ENCODE measurements at places on chromosomes 12 and 14.

DNA sequence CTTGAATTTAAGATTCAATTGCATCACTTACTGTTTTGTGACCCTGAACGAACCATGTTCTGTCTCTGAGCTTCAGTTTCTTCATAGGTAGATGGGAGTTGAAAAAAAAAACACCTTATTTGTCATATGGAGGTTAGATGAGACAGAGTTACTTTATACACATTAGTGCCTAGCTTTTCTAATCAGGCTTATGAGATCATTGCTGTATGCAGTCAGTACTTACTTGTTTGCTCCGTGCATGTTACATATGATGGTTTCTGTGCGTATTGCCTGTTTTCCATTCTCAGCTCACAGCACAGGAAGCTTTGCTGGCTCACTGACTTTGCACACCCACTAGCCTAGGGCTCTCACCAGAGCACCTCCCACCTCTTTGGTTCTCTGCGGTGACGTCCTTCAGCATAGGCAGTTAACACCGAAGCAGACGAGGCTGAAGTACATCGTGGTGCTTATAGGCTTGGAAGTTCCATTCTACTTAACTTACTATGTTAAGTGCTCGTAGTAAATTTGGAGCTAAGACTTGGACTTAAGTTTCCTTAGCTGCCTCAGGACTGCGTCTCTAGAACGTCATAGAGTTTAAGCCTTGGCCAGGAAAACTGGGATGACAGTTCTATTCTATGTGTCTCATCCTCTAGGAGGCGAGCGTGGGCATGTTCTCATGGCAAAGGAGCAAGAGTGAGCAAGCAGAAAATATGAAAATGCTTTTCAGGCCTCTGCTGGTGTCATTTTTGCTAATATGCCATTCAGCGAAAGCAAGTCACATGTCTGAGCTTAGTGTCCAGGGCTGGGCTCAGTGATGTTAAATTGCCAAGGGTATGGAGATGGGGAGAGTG lies 57.3 kb downstream of the NRXN3 start:
- no peak for DNase-seq

DNA sequence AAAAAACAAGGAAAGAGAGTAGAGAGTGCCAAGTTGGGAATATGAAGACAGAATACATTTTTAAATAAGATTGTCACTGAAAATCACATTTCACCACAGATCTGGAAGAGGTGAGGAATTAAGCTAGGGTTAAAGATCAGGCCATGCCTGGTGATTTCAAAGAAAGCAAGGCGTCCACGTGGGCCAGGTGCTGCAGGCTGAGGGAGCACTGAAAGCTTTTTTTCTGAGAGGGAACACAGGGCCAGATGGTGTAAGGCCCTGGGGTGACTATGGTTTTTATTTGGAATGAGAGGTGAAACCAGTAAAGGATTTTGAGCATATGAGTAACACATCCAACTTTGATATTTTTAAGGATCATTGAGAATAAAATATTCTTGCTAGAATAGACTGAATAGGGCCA lies 20.9 kb downstream of the SYT1 start:
- DNase-seq: no peak

- DNase-seq: no peak
Measured at GRCh38 chr12:123089631-123090353, 61.1 kb downstream of the PITPNM2 start.

DNA sequence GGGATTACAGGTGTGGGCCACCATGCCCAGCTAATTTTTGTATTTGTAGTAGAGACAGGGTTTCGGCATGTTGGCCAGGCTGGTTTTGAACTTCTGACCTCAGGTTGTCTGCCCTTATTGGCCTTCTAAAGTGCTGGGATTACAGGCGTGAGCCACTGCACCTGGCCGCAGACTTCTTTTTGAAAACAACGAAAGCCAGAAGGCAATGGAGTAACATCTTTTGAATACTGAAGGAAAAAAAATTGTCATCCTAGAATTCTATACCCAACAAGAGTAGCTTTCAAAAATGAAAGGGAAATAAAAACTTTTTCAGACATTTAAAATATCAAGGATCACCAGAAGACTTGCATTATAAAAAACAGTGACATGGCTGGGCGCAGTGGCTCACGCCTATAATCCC lies 38.7 kb upstream of the CTDSP2 start:
- no peak for DNase-seq

DNA sequence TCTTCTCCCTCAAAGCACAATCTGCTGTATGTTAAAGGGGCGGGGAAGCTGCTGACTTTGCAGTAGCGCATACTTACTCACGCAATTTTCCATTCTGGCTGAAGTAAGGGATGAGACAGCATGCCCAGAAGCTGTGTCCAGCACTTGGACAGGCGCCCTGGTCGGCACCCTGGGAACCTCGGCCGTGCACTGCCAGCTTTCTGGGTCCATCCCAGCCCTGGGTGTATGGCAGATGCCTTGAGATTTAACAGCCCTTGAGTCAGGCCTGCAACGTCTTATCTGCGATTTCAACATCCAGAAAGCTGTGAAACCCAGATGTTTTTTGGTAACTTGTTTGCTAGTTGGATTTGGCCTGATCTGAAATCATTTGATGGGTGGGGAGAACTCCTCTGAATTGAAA lies 16.1 kb downstream of the EML1 start:
- no peak for DNase-seq

GRCh38 chr14:69873877-69874780 lies 5.1 kb upstream of the SMOC1 start:
- no peak for DNase-seq

DNA sequence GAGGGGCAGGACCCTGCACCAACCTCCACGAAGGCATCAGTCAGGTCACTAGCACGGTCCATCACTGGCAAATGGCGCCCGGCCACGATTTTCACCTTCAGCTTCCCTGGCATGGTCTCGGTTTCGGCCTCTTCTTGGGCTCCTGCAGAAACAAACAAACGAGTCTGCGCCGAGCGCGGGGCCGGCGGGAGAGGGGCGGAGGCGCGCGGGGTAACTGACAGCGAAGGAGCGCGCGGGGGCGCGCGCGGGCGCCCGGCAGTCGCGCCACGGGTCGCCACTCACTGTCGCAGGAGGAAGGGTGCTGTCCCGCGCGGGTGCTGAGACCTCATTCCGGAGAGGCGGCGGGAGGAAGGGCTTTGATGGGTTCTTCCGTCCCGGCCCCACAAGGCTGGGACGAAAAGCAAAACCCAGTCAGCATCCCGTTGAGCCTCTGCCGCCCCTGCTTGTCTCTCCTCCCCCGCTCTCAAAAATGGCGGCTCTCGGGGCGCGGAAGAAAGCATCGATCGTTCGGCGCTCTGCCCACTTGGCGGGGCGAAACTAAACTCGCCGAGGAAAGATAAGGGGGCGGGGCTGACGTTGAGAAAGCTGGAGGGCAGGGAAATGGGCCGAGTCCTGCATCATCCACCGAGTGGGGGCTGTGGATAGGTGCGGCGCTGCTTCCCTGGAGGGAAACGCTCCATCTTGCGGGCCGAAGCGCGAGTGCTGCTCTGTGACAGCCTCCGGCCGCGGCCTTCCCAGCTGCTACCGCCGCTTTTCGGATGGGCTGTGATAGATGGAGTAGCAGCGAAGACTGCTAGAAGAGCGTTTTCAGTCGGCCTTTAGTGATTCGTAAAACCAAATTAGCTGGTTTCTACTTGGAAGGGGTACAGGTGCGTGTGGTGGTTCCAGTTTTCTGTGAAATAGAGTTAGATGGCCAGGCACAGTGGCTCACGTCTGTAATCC lies at the start of gene C2CD5:
TSS of gene C2CD5 (minus strand) at position 505 of the 942 bp plus-strand sequence. CDS start at position 113, 392 bp downstream.
- peak; percentile 94 for DNase-seq

- no peak for DNase-seq
Measured at GRCh38 chr12:31325524-31325875, 450 bp downstream of the SINHCAF start.

DNA sequence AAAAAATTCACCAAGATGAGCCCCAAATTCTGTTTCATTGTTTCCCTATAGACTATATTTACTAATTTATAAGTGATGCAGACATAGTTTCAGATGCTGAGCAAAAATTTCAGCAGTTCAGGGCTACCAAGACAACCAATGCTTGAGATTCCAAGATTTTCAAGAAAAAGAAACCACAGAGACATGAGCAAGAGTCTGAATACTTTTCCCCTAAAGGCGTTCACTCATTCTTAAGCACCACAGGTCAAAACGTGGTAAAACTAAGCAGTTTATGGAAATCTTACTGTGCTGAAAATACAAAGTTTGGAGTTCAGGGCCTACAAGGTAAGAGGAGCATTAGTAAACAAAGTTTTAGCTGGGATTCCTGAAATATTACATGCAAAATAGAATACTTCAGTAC lies 221.2 kb downstream of the KCNH5 start:
- DNase-seq: no peak

DNA sequence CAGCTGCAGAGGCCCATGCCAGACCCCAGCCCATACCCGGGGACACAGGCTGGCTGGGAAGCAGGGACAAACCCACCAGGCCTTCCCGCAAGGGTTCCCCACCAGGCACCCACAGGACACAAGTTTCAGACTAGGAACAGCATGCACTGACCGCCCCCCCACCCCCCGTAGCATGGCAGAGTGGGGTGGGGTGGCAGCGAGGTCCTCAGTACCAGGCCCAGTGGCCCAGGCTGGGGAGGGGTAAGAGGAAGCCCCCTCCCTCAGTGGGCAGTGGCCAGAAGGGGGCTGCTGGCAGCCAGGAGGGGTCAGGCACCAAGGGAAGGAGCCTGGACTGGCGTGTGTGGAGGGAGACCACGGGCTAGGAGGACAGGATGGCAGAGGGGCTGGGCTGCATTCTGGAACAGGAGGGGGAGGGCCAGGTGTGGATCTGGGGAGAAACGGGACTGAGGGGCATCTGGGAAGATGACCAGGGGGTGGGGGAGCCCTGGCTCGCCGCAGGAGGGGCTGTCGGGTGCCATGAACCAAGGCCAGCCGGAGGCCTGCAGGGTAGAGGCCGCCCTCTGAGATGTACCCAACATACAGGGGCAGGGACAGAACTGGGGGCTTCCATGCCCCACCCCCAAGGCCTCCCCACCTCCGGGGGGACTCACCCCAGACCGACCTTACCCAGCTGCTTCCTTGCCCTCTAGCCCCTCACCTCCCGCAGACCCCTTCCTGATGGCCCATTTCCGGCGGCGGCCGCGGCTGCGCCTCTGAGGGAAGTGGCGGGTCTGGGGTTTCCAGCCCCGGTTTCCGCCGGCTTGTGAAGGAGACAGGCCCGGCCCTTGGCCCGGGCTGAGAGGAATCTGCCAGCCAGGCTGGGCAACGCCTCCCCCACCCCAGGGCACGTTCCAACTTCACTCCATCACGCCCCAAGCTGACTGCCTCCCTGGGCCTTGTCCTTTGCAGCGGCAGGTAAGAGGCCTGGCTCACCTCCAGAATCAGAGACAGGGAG lies 5.6 kb upstream of the JAG2 start:
- DNase-seq: peak; percentile 63

DNA sequence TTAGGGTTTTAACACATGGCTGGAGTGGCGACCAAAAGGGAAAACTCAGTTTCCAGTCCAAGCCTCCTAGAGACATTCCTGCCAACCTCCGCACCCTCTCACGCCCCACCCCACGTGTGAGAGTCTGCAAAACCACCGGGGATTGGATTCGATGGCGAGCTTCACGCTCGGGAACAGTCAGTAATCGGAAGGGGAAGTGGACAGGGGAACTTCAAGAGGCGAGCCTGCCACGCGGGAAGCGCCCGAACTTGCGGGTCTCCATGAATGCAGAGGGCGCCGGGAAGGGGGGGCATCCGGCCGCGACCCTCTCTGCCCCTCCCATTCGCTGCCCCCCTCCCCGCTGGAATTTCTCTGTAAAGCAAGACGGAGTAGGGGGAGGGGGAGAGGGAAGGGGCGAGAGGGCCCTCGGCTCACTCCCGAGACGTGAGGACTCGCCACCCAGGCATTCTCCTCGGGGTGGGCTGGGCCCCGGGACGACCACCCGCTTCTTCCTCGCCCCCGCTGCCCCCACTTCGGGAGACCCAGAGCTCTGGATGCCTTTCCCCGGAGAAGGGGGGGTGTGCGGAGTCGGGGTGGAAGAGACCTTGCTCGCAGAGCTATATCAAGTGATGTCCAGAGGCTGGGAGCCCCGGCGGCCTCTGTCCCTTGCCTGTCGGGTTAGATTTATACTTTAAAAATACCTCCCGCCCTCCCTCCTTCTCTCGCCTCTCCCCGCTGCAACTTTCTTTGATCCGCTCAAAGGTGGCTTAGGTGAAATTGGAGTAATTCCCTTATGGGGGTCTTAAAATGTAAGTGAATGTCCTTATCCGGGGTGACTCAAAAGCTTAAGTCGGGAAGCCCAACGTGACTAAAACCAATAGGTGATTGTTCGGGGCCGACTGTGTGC lies 2.5 kb upstream of the CCND2 start:
- DNase-seq: peak; percentile 54

DNA sequence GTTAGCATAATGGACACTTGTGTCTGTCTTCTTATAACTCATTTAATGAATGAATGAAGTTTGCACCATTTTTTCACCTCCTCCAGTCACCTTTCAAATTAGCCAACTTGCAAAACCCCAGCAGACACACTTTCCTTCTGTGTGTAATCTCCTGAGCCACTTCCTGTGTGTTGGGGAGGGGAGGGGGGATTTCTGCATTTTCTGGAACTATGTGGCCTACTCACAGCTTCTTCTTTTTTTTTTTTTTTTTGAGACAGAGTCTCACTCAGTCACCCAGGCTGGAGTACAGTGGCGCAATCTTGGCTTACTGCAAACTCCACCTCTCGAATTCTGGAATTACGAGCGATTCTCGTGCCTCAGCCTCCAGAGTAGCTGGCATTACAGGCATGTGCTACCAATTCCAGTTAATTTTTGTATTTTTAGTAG lies 4.1 kb upstream of the SERPINA1 start:
- DNase-seq: peak; percentile 71

DNA sequence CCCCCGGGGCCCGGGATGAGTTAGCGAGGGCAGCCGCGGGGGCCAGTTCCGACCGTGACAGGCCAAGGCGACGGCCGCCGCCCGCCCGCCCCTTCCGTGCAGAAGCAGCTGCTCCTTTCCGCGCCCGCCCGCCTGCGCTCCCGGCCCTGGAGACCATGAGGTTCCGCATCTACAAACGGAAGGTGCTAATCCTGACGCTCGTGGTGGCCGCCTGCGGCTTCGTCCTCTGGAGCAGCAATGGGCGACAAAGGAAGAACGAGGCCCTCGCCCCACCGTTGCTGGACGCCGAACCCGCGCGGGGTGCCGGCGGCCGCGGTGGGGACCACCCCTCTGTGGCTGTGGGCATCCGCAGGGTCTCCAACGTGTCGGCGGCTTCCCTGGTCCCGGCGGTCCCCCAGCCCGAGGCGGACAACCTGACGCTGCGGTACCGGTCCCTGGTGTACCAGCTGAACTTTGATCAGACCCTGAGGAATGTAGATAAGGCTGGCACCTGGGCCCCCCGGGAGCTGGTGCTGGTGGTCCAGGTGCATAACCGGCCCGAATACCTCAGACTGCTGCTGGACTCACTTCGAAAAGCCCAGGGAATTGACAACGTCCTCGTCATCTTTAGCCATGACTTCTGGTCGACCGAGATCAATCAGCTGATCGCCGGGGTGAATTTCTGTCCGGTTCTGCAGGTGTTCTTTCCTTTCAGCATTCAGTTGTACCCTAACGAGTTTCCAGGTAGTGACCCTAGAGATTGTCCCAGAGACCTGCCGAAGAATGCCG lies 699 bp downstream of the MGAT2 start:
- peak; percentile 72 for DNase-seq

DNA sequence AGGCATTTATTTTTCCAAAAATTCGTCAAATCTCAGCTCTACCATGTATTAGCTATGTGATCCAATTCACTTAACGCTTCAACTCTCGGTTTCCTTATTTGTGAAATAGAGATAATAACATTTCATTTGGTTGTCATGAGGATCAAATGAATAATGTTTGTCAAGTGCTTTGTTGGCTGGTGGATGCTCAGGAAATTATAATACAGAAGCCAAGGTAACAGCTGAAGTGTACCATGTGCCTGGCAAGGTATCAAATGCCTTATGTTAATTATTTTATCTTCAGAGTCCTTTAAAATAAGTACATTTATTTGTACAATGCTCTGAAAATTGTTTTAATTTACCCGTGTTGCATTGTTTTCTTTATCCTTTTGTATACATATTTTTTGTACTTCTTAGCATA lies 6.1 kb upstream of the PRKCH start:
- DNase-seq: no peak
